Cerebellar nuclear complex (tissue), 1 donor: ENCODE measurements at places on chromosomes 4 and X.

- DNase-seq: no peak
These were observed 226.1 kb downstream of the SPCS3 start for GRCh38 chr4:176545872-176546271.

GRCh38 chr4:17561195-17561909 lies 15.6 kb upstream of the LAP3 start:
- no peak for DNase-seq

GRCh38 chr4:171846232-171846631 lies 33.0 kb downstream of the GALNTL6 start:
- no peak for DNase-seq

GRCh38 chr4:87129681-87130080 lies 90.7 kb downstream of the KLHL8 start:
- no peak for DNase-seq

DNA sequence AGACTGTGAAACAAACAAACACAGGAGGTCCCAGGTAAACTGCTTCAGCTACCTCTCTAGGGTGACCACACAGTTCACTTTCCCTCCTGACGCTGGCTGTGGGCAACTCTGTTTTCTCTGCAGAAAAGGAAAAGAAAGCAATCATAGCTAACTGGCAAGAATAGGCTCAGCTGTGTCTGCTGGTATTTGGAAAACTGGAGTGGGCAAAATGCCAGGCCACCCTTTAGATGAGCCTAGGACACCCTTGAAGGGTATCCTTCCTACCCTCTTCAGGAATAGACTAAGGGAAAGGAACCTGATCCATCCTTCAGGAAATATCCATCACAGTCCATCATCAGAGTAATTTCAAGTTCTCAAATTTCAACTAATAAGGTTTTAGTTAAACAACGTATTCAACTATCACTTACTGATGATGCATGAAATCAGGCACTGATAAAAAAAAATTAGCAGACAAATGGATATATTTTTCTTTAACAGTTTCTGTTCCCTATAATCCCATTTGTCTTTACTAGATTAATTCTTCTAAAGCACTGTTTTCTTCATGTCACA lies 60.9 kb downstream of the CAMK2D start:
- no peak for DNase-seq

- no peak for DNase-seq
These were observed 10.5 kb downstream of the CD99L2 start for GRCh38 chrX:150887906-150888465.

- DNase-seq: no peak
These were observed 204.8 kb upstream of the RPS6KA3 start for GRCh38 chrX:20471483-20471882.

DNA sequence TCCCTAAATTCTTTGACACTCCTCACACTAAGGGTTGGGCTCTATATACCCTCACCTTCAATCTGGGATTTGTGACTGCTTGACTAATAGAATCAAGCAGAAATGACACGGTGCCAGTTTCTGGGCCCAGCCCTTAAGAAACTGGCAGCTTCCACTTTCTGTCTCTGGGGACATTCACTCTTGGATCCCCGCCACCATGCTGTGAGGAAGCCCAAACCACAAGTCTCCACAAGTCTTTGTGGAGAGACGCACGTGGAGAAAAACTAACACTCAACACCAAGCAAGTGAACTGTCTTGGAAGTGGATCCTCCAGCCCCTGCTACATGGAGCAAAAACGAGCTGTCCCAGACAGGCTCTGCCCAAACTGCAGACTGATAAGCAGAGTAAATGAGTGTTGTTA lies 1.1 kb upstream of the EDNRA start:
- DNase-seq: no peak

GRCh38 chr4:147591106-147591505 lies 26.1 kb upstream of the TMEM184C start:
- no peak for DNase-seq
